Substantia nigra (tissue), 51 donors: ENCODE measurements at places on chromosomes 12 and 14.
A peak's percentile ranks its signal among the peaks of the same experiment; 100 is the strongest.

GRCh38 chr14:94904636-94905035 is 134.7 kb upstream of the GSC start:
- no peak for DNase-seq

DNA sequence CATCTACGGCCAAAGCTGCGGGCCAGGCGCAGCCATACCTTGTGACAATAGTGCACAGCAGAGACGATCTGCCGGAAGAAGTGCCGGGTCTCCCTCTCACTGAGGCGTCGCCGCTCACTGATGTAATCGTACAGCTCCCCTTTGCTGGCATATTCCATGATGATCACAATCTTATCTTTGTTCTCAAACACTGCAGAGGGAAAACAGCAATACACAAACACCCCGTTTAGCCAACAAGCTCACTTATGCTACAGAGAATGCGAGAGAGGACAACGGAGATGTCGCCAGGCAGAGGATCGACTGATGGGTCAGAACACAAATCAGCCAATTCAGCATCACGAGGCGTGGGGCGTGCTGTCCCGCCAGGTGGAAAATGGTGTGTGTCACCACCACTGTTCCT is 52.1 kb downstream of the NUAK1 start:
- DNase-seq = peak; percentile 74

DNA sequence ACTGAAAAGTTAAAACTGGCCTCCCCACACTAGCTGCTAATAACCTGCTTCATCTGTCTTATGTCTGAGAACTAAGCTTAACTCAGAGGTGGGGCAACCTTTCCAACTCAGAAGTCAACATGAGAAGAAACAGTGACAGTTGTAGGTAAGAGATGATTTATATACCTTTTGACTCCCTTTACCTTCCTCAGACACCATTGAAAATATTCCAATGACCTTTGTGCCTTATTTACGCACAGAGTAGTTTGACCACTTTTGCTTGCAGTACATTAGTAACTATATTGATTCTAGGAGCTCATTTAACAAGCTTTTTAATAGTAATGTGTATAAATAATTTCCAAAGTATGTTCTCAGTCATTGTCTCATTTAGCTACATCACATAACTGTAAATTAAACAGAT is 77.6 kb downstream of the ALX1 start:
- no peak for DNase-seq

- no peak for DNase-seq
Observed at GRCh38 chr12:120247183-120247582, 18.3 kb downstream of the PXN start.

- DNase-seq = no peak
Observed at GRCh38 chr12:117311-117710, 50.7 kb downstream of the IQSEC3 start.

DNA sequence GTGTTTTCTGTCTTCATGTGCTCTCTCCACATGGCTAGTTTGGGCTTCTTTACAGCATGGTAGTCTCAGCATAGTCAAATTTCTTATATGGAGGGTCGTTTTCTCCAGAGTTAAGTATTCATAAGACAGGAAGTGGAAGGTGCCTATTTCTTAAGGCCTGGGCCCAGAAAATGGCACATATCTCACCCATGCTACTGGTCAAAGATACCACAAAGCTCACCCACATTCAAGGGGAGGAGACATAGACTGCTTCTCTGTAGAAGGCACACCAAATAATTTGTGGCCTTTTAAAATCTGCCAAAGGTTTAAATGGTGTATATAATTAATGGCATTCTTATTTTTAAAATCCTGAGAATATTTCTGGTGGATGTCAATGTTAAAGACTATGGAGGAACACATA is 44.8 kb downstream of the CCDC91 start:
- no peak for DNase-seq

DNA sequence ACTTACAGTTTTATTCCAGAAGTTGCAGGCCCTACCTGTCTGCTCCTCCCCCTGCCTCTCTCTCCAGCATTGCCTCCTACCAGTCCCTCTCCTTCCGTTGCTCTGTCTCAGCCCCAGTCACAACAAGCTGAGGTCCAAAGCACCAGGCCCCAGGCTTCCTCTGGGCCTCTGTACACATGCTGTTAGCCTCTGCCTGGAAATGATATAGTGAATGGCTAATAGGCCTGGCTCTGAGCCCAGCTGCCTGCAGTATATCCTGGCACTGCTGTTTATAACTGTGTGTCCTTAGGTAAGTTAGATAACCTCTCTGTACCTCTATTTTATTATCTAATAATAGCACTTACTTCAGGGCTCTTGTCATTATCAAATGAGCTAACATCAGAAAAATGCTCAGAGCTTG is 114.9 kb upstream of the PWP1 start:
- no peak for DNase-seq

GRCh38 chr14:65419593-65420252 is 7.2 kb downstream of the FUT8 start:
- DNase-seq = no peak

DNA sequence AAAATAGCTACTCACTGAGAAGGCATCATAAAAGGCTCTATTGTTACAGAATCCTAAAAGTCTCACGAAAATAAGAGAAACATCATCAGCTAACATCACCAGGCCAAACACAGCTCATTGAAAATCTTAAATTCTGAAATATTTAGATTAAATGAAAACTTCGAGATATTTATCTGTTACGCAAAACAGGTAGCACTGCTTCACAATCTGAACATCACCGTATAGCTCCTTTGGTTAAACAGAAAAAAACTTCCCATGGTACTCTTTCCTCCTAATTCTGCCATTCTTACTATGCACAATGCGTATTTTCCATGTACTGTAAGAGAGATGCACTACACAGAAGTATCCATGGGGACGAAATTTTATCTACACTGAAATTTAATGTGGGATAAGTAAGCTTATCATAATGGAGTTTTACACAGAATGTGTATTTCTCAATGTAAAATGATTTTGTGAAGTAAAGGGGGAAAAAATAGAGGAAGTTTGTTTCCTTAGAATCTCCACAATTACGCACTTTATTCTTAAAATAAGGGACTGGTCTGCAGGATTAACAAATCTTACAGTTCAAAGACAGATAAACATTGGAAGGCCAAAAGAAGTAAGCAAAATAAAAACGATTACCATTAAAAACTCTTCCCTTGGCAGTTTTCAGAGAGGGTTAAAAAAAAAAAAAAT is 1.9 kb downstream of the SGPP1 start:
- no peak for DNase-seq

DNA sequence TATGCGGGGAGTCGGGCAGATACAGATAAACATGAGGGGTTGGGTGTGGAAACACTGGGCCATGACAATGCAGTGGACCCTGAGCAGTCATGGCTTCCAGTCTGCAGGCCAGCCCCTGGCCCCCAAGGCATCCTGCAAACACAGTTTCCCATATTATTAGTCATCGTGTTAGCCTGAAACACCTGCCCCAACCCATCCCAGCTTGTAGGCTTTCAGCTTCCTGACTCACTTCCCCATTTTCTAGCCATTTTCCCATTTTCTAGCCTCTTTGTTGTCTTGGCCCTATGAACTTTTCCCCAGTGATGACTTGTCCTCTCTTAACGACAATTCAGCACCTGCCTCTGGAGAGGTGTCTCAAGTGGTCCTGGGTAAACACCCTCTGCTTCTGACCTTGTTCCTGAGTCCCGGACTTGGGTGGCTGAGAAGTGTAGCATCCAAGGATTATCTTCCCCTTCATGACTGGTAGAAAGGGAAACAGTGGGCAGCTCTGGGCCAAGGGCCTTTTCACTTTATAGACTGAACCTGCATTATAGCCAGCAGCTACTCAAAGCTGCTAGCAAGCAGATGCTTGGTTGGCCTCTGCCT is 4.3 kb upstream of the PGF start:
- no peak for DNase-seq

GRCh38 chr12:97048421-97049035 is 141.5 kb downstream of the NEDD1 start:
- DNase-seq = no peak

DNA sequence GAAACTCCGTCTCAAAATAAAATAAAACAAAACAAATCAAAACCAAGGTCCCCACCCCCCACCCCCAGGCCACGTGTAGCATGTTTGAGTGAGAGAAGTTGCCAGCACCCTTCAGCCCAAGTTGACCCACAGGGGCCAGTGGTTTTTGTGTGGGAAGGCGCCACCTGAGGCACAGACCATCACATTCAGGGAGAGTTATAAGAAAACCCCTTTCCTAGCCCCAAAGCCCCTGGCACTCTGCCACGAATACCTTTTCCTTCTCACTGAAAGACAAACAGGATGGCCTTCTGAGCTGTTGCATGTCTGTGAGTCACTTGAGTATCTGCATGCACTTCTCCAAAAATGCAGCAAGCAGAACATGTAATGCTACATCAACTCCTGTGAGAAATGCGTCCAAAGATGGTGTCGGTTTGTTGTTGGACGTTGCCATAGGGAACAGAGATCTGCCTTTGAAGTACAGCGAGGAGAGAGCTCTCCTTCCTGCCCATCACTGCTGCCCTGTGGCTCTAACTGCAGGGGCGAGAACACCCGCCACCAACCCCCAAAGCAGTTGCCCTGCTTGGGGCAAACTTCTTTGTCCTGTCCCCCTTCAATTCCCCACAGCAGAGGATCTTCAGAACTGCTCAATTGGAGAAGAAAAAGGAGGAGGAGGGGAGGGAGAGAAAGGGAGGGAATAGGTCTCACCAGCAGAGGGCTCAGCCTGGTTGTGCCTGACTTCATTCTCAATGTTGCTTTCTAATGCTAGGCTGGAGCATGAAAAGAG is 2.7 kb upstream of the TRAF3 start:
- DNase-seq = peak; percentile 29

DNA sequence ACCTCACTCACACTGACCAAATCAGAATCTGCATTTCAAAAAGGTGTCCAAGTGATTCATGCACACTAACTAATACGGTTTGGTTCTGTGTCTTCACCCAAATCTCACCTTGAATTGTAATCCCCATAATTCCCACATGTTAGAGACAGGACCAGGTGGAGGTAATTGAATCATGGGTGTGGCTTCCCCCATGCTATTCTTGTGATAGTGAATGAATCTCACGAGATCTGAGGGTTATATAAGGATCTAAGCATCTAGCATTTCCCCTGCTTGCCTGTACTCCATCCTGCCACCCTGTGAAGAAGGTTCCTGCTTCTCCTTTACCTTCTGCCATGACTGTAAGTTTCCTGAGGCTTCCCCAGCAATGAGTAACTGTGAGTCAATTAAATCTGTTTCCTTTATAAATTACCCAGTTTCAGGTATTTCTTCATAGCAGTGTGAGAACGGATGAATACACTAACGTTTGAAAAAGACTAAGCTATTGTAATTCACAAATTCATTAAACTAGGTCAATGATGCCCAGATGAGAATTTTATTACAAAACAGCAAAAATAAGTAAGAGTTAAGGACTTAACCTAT is 759.1 kb downstream of the GALC start:
- no peak for DNase-seq

- DNase-seq = no peak
Observed at GRCh38 chr14:81516986-81517797, 16.5 kb downstream of the SEL1L start.

DNA sequence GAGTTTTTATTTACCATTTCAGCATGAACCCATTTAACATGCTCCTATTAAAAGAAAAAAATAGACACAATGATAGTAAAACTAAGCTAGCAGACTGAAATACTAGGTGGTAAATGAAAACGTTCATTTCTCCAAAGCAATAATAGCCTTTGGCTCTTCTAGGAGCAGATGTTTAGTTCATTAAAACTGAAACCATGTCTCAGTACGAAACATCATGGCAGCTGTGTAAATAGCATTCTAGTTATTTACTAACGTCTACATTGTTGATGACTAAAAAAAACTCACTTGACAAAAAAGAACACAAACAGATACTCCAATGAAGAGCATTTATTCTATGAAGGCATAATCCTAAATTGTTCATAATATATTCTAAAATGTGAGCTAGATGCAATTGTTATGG is 17.9 kb downstream of the RECQL start:
- DNase-seq = no peak

DNA sequence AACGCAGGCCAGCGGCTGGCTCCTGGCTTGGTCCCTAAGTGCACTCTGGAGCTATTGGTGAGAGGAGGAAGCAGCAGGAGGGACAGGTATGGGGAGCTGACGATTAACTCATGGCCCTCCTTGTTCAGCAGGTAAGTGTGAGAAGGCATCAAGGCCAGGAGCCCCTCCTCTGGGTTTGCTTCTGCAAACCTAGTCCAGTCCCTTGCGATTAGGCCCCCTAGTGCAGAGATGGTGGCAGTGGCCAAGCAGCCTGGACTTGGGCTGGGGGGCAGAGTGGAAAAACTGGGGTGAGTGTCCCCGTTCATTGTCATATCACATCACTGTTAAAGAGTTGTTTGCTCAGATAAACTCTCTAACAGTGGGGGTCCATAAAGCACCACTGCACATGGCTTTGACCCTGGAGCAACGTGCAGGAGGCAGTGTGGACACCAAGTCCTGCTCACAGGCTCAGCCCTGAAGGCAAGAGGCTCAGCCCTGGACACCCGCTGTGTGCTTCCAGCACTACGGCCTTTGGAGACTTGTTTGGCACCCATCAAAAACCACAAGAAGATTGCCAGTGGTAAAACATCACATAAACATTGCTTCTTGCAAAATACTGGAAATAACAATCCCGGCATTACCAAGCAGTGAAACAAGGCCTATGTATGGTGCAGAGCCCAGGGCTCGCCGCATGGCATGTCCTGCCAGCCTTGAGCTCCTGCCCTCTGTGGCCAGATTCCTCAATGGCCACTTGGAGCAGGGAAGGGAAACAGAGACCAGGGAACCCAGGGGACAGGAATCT is 184.3 kb upstream of the RTL1 start:
- DNase-seq = no peak

DNA sequence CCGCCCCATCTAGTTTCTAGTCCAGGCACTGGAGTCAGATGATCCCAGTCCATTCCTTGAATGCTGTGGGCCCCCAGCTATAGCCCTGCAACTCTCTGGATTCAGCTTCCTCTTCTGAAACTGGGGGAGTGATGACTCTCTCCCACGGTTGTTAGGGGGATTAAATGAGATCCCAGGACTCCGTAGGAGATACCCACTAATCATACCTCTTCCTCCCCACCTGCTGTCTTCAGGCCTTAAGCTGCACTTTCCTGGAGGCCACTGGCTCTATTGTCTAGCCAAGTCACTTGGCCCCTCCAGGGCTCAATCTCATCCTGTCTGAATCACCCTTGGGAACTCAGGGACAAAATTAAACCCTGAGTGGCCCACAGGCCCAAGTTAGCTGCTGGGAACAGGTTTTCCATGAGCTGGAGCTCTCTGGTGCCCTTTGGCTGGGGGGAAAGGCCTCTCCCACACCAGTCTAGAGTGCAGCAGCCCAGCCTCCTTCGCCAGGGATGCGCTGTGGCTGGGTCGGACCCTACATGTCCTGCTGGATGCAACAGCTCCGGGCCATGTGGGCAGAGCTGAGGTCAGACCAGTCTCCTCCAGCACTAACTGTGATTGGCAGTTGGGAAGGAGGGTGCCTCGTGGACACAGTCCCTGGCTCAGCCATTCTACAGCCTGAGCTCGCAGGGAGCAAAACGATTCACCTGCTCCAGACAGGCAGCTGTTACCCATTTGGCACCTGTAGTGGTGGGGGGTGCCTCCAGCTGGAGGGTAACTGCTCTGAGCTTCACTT is 6.0 kb upstream of the ASB2 start:
- no peak for DNase-seq
